GDM1 (cell line): ENCODE measurements at places on chromosomes 1 and 21.

GRCh38 chr1:110091791-110092190, 20.5 kb upstream of the UBL4B start:
- DNase-seq, result no peak

GRCh38 chr1:112904071-112904830, 51.7 kb downstream of the SLC16A1 start:
- no peak for DNase-seq

DNA sequence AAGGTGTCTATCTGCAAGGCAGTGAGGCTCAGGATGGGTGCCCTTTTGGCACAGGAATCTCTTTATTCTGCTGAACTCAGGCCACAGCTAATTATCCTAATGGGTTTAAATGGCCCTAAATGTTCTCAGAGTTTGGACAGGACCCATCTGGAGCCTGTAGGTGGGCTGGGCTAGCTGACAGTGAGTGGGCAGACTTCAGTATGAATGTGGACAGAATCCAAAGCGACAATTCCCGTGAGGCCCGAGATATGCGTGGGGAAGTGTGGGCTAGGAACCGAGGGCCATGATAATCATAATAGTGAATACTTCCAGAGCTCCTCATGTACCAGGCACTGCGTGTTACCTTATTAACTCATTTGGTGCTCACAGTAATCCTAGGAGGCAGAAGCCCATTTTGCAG, 165.3 kb downstream of the GRIK3 start:
- DNase-seq, result no peak

DNA sequence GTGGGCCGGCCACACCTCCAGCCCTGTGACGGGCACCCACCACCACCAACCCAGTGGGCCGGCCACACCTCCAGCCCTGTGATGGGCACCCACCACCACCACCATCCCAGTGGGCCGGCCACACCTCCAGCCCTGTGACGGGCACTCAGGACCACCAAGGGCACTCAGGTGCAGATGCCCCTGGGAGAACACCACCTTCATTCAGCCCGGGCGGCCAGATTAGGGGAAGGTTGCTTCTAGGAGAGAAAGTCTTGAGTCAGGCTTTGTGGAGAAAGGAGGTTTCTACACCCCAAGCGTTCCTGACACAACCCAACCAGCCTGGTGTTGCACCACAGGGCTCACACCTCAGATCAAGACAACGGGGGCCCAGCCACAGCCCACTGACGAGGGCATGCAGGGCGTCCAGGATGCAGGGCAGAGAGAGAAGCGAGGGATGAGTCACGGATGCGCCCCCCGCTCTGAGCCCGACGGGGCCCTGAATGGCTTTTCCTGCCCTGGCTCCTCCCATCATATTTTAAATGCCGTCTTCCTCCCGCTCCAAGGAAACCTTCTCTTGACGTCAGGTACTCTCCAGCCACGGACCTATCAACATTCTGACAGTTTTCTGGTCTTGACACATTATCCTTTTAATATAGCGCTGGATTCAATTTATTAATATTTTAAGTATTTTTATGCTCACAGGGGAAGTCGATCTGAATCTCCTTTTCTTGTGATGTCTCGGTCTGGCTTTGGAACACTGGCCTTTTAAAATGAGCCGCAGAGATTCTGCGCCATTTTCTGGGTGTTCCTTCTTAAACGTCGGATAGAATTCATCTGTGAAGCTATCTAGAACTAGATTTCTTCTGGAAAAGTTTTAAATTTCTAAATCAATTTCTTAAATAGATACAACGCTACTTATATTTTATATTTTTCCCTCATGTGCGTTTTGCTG, 631 bp upstream of the SPATC1L start:
- DNase-seq, result peak; percentile 64

DNA sequence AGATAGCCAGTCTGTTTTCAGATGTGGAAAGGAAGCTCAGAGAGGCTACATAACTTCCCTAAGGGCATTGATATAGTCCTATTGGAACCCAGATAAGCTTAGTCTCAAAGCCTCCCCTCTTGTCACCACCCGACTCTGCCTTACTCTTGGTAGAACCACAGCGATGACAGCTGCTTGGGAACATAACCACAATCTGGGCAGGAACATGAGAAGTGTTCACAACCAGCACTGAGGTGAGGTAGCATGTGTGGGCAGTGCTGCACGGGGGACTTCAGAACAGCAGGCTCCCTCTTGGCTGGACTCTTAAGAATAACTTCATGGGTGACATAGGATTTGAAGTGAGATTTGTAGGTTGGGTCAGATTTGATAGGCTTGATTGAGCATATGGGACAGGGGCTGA, 9.3 kb upstream of the S100A10 start:
- no peak for DNase-seq

DNA sequence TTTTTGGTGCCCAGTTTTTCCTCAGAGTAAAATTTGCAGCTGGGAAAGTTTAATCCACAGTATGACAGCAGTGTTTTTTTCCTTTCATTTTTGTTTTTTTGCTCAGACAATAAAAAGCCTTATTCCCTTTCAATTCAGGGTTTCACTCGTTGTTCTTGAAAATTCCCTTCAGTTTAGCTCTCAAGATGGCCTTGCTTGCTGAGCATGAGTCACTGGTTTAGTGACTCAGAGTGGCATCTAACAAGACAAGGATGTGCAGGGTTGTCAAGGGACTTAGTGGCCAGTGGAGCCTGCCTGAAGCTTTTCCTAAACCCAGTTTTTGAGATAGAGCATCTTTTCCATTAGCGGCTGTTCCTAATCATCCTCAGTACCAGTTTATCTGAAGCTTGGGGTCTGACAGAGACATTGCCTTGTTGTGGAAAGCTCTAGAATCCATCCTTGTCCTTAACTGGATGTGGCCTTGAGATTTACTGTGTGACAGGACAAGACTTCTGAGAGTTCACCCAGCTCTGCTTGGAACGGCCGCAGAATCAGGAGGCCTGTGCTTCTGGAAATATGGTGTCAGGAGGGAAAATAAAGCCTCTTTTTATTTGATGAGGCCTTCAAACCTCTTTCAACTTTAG, 48.4 kb upstream of the DNAJC6 start:
- DNase-seq, result no peak

DNA sequence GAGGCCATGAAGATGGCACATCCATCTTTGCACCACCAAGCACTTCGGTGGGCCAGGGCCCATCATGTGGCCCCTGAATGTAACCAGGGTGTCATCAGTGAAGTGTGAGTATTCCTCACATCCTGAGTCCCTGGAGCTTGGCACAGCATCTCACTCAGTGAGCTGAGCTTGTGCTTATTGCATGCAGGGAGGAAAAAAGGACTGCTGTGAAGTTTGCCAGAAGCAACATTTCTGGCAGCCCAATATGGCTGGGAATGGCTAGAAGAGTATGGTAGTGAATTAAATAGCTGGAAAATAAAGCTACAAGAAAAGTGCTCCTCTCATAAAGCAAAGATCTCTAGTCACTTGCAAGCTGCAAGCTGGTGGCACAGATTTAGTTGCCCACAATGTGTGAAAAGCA, 109.3 kb downstream of the TNFSF18 start:
- DNase-seq, result no peak

GRCh38 chr1:8370046-8370881, 52.4 kb downstream of the SLC45A1 start:
- DNase-seq, result no peak

GRCh38 chr1:246934765-246935164, 3.0 kb upstream of the AHCTF1 start:
- no peak for DNase-seq

DNA sequence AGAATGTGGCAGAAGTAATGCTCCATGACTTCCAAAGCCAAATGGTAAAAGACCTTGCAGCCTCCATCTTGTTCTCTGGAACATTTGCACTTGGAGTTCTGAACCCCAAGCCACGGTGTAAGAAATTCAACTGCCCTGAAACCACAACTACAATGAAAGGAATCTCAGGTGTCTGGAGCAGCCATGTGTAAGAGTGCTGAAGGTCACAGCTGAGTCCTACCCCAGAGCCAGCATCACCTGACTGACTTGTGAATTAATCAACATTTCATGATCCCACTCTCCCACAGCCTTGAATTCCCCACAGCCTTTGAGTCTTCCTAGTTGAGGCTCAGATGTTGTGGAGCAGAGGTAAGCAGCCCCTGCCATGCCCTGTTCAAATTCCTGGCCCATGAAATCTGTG, 192.8 kb upstream of the CAMK1G start:
- DNase-seq, result no peak

DNA sequence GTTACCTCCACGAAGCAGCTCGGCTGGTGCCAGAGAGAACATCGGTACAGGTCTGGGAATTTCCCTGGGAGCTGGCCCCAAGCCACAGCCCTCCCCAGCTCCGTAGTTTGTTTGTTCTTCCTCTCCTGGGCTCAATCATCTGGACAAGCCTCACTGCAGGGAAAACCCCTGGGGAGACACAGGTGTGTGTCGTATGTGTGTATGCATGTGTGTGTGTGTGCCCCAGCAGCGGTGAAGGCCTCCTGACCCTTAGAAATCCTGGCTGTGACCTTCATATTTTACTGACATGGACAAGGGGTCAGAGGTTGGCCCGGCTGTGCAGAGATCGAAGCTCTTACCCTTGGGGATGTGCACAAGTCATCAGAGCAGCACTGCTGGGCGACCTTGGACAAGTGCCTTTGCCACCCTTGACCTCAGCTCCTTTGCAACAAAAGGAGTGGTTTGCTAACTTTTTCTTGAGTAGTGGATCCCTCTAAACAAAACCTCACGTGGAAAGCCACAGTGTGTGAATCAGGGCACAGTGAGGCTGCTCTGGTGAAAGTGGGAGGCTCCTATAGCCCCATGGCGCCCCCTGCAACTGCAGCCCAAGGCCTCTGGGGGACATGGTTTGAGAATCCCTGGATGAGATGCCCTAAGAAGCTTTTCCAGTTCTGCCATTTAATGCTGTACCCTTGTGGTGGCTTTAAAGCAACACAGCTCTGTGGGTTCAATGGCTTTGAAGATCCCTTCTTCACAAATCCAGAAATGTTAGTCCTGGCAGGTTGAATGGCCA, 12.3 kb upstream of the IL22RA1 start:
- no peak for DNase-seq

DNA sequence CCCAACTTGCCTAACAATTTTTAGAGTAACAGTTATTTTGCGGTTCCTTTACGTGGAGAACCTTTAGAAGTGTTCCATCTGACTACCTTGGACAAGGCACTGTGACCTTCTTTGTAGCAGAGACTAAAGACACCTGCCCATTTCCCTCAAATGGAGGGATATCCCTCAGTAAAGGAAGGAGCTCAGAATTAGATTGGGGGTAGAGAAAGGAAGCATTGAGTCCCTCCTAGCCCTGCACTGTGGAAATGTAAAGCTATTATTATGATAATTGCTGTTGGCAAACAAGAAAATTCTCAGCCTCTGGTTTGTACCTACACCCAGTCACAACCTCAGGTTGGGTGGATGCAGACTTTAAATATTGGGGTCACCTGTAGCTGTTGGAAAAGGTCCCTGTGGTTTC, 72.6 kb upstream of the MACF1 start:
- DNase-seq, result no peak

- no peak for DNase-seq
Observed at GRCh38 chr1:167790117-167790516, 68.3 kb downstream of the MPZL1 start.

DNA sequence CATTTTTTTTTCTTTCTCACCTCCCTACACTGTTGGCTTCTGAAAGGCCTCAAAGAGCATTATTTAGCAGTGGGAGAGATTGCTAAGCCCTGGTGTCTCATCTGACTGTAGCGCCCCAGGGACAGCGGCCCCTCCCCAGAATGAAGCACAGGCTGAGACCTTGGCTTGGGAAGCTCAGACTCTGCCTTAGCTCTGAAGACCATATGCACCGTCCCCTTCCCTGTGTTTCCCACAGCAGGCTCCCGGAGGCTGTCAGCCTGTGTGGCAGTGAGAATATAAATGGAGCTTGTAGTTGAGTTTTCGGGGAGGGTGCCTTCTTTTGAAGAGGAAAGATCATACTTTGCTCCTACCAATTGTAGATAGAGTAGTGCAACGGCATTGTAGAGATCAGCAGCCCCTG, 25.3 kb downstream of the SMYD2 start:
- no peak for DNase-seq

DNA sequence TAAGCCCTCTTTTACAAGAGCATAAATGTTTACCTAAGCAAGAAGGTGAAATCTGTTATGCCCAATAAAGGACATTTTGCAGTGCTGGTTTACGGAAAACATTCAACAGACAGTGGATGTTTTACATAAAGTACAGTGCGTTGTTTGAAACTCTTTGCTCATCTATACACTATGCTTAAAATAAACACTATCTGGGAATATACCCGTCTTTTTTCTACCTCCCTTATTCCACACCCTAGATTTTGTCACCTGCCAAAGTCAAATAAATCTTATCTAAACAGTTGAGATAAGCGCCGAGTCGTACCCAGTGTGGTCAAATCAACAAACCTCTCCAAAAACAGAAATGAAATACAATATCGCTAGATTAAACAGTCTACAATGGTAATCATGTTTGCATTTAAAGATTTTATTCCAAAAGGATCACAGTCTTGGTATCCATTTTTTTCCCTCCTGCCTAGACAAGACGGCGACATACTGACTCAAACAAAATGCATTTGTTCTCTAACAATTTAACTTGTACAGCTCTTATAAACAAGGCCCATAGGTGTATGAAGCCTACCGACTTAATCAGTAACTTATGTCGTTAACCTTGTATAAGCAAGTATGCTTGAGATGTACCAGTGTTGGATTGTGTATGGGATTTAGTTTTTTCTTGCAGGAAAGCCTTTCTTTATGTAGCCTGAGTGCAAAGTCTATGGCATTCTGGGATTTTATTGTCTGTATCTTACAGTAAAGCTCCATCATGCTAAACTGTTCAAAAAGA, 189.1 kb downstream of the FMN2 start:
- DNase-seq, result no peak

DNA sequence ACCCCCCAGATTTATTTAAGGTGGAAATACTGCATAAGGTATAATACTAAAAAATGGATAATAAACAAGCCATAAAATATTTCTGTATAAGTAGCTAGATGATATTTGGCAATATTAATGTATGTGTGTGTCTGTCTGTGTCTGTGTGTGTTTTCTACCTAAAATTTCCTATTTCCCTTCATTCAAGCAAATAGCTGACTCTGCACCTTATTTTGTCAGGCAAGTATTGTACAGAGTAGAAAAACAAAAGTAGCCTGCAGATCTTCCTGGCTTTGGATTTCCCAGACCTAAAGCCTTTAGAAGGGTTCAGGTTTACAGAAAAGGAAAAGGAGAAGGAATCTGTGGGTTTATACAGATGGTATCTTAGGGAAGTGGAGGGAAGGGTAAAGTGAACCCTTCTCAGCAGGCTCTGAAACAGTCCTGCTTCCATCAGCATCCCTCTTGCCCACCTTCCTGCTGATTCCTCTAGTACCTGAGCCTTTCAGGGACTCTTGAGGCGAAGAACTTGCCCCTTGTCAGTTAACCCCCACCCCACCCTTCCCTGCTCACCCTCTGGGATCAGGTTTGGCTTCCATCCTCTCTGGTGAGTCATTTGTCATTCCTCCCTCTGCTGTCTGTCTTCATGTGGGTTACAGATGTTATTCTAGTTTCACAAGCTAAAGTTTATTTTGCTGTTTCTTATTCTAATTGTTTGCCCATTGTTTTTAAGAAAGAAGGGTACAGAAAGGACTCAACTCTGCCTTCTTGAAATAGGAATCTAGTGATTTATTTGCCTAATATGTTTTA, 21.7 kb upstream of the RGS16 start:
- no peak for DNase-seq

GRCh38 chr1:19289244-19289643, 674 bp upstream of the AKR7A3 start:
- no peak for DNase-seq
